ENCODE measurements at places on chromosomes 3 and 15. TPM values are rescaled to one million over a fixed set of nuclear protein-coding genes. Genes with fewer than 3 reads are reported as not detected.
A peak's percentile ranks its signal among the peaks of the same experiment; 100 is the strongest.

GRCh38 chr3:39808467-39809180 lies 785 bp upstream of the MYRIP start:
- DNase-seq = peak; percentile 61

GRCh38 chr15:51094606-51095569 lies at the start of gene TNFAIP8L3:
Gene TNFAIP8L3, minus strand, starts transcription at chr15:51094906. Its CDS starts 311 bp downstream, at chr15:51094595.
- no peak for DNase-seq

GRCh38 chr3:134799393-134799792 lies 4.3 kb downstream of the EPHB1 start:
- DNase-seq = no peak

DNA sequence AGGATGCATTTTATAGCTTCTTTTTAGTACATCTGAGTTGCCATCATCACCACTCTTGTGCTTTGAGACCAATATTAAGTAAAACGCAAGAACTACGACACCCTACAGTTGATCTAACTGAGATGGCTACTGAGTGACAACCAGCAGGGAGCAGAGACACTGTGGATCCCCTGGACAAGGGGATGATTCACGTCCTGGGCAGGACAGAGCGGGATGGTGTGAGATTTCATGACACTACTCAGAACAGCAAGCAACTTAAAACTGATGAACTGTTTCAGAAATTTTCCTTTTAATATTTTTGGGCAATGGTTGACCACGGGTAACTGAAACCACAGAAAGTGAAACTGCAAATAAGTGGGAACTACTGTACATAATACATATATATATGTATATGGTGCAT lies 299.2 kb downstream of the ADAMTS17 start:
- DNase-seq = no peak

DNA sequence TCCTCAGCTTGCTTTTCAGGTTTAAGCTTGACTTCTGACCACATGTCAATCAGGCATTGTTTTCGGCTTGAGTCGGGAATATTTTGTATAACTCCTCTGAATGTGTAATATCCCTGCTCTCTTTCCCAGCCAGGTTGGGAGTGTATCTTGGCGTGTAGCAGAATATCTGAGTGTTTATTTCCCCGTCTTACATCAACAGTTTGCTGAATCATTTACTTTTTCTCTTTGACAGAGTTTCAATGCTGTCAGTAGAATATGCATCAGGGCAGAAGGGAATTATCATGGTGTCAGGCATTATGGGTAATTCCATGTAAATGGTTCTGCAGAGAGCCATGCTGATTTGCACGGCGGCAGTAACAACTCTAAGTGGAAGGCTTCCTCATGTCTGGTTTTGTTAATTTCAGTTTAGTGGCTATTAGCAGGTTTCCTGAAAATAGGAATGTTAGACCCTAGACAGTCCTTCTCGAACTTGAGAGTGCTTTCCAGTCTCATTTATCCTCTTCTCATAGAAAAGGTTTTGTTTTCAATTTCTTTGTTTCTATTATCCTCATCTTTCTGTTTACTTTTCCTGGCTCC lies 566.3 kb downstream of the AGBL1 start:
- DNase-seq = peak; percentile 7

- DNase-seq = no peak
Observed at GRCh38 chr3:13132731-13133410, 59.6 kb upstream of the IQSEC1 start.

GRCh38 chr3:102178817-102179216 lies 256.0 kb upstream of the ZPLD1 start:
- DNase-seq = no peak

DNA sequence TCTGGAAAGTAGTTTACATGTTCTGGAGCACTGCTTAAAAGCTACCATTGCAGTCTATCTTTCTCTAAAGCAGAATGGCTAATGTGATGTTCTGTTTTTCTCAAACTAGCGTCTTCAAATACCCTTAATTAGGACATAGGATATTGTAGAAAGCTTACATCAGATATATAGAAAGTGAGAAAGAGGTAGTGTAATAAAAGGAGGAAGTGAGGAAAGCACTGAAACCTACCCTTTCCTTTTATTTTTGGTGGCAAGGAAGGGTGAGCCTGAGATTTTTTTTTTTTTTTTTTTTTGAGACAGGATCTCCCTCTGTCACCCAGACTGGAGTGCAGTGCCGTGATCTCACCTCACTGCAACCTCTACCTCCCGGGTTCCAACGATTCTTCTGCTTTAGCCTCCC lies 9.4 kb downstream of the SENP2 start:
- DNase-seq = no peak

- no peak for DNase-seq
Observed at GRCh38 chr3:22101351-22101750, 350.3 kb upstream of the ZNF385D start.

DNA sequence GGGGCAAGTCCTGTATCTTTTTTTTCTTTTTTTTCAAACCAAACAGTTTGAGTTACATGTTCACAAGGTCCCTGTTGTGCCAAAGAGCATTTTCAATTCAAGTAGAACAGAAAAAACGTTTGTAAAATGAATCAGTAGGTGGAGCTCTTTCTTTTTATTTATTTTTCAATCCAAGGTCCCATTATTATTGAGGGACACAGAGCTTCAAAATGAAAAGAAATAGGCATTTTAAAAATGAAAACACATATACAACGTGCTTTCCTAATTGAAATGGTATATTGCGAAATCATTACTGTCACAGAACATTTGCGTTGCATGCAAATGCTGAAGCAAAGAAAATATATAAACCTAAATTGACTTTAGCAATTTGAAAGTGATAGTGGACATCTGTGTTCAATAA lies 711.0 kb downstream of the MECOM start:
- DNase-seq = peak; percentile 36

- DNase-seq = no peak
Observed at GRCh38 chr15:68715111-68715510, 105.6 kb downstream of the ANP32A start.

DNA sequence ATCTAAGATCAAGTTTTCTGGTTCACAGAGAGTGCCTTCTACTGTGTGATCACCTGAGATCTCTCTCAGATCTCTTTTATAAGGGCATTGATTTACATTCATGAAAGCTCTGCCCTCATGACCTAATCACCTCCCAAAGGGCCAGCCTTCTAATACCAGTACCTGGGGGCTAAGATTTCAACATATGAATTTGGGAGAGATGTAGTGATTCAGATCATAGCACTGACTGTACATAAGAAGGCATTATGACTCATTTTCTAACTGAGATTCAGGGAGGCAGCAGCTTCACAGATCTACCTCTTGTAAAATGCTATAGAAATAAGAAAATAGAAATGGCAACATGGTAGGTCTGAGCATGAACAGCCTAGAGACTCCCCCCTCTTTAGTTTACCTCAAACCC lies 39.6 kb downstream of the VGLL3 start:
- no peak for DNase-seq

- DNase-seq = no peak
Observed at GRCh38 chr3:70383360-70383831, 71.0 kb upstream of the MDFIC2 start.

- no peak for DNase-seq
Observed at GRCh38 chr15:57728436-57728835, 21.9 kb downstream of the POLR2M start.

- DNase-seq = no peak
Observed at GRCh38 chr3:162994165-162994564, 1497.6 kb downstream of the OTOL1 start.

GRCh38 chr3:120410116-120410515 lies 40.7 kb downstream of the FSTL1 start:
- no peak for DNase-seq

DNA sequence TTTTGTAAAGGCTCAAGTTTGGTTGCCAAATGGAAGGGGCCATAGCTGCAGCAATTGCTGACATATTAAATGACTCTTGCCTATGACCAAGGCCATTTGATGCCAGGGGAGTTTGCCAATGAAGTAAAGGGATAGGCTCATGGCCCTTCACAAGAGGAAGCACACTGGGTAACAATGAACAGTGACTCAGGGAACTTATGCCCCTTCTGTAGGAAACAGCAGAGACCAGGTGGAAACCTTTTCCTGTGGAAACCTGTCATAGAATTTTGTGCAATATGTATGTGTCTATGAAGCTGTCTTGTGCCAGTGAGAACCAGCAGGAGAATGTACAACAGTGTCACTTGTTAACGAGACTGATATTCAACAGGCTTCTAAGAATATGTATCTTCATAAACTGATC lies 25.4 kb upstream of the AVEN start:
- DNase-seq = no peak

- no peak for DNase-seq
Observed at GRCh38 chr3:111802700-111803099, 56.4 kb upstream of the PHLDB2 start.

FMN1 gene
- total RNA-seq = 40.8 TPM

EBLN2 gene
- total RNA-seq = 2.6 TPM

SLC25A36 gene
- 73.7 TPM for total RNA-seq

CHRNA7 gene
- 39.7 TPM for total RNA-seq

USP19 gene
- 77.2 TPM for total RNA-seq

NPAP1 gene
- total RNA-seq = not detected

COL6A5 gene
- 0.45 TPM for total RNA-seq

XIRP1 gene
- total RNA-seq = under 0.01 TPM

BOC gene
- 51.3 TPM for total RNA-seq

FEZF2 gene
- not detected for total RNA-seq

Data from stomach (tissue), 19 donors.